Activated naive CD8-positive, alpha-beta T cell treated with anti-CD3 and anti-CD28 coated beads, Interleukin-2, amount 50 U/mL, for 16 hours (primary cell): ENCODE measurements at places on chromosomes 2 and 18.

- no peak for DNase-seq
Observed at GRCh38 chr2:230422149-230422548, 6.1 kb downstream of the SP100 start.

DNA sequence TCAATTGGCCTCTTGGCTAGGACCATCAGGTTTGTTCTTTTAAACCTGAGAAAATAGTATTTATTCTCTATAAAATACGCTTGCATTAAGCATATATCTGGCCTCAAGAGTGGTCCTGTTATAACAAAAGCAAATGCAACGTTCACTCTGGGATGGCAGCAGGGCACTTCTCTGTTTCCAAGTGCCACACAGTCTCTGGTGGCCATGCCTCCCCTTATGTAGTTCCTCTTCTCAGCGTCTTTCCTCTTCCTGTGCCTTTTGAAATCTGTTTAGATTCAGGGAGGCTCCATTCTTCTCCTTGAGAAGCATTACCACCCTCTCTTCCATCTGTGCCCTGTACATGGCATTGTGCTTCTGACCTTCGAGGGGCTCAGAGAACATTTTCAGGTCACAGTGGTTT, 51.9 kb downstream of the TSHZ1 start:
- DNase-seq = no peak

GRCh38 chr18:8480506-8481328, 128.5 kb upstream of the RAB12 start:
- no peak for DNase-seq

GRCh38 chr2:19635951-19636510, 265.8 kb downstream of the TTC32 start:
- DNase-seq = no peak

GRCh38 chr2:70569559-70569958, 15.9 kb upstream of the TGFA start:
- DNase-seq = no peak

DNA sequence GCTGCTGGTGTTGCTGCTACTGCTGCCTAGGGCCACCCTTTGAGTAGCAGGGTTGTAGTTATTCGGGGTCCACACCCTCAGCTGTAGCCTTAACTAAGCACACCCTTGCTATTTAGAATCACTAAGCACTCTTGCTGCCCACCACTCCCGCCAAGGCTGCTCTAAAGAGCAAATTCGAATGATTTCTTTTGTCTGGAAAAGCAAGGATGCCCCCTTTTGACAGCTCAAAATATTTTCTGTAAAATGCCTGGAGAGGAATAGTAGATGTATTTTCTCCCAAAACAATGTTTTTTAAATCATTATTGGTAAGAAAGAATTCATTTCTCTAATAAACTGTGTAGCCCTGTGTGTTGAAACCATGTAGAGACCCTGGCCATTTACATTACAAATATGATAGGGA, 80.8 kb upstream of the PAPOLG start:
- DNase-seq = no peak

DNA sequence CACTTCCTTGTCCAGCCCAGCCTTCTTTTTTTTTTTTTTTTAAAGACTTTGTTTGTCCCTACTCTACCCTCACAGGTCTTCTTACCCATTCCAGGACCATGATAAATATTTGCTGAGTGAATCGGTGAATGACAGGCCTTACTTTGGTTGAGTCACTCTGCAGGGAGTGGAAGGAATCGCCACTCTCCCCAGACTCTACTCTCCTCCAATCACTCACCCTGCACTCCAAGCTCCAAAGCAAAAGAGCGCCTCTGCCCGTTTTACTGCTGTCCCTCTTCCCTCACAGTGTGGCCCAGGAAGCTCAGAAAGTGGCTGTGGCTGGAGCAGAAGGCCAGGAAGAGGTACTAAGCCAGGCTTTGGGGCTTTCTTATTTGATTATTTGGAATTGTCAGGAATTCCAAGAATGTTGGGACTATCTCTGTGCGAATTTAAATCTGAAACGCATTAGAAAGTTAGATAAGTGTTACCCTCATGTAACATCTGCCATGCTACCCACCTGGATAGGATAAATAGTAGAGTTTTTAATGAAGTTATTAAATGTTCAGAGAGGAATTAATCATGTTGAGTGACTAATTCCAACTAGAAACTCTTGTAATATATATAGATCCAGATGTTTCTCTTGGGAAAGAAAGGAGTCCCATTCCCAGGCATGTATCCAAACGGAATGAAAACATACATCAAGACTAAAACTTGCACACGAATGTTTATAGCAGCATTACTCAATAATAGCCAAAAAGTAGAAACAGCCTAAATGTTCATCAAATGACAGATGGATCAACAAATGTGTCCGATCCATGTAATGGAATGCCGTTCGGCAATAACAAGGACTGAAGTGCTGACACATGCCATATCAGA, 43.0 kb upstream of the CHMP1B start:
- no peak for DNase-seq

DNA sequence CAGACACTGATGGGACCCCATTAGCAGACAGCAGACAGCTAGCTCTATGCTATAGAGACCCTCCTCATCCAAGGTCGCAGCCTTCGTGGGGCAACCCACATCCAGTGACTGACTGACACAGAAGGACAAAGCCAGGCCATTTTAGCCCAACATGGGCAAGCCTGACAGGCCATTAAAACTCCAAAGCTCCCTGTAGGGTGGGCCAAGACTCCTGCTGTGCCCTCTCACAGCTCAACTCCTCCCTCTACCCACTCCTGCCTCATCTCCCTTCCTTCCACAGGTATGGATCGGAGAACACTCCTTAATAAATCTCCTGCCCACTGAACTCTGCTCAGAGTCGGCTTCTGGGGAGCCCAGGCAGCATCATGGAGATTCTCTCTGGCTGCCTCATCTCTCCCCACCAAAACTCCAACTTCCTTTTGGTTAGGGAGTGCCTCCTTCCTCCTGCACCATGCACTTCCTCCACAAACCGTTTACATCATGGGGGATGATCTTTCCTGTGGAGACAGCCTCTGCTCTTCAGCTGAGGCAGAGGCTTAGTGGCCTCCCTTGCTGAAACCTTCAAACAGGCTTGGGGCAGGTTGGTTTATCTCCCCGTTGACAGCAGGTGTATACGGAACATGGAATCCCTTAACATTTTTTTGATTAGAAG, 86.5 kb downstream of the ACTR3 start:
- no peak for DNase-seq

DNA sequence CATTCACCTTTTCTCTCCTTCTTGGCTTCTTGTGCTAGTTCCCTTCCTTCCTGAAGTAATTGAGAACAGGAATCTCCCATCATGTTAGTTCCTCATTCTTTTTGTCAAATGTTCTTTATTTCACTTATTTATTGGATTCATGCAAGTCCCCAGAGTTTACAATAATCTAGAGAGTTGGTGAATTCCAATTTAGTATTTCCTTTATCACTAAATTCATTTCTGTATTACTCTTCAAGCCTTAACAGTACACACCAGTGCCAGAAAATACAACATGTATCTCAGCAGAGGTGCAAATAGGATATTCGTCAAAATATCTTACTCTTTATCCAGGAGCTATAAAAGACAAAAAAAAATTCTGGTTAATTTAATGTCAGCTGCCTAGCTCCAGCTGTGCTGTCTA, 121.9 kb upstream of the SETBP1 start:
- DNase-seq = no peak

DNA sequence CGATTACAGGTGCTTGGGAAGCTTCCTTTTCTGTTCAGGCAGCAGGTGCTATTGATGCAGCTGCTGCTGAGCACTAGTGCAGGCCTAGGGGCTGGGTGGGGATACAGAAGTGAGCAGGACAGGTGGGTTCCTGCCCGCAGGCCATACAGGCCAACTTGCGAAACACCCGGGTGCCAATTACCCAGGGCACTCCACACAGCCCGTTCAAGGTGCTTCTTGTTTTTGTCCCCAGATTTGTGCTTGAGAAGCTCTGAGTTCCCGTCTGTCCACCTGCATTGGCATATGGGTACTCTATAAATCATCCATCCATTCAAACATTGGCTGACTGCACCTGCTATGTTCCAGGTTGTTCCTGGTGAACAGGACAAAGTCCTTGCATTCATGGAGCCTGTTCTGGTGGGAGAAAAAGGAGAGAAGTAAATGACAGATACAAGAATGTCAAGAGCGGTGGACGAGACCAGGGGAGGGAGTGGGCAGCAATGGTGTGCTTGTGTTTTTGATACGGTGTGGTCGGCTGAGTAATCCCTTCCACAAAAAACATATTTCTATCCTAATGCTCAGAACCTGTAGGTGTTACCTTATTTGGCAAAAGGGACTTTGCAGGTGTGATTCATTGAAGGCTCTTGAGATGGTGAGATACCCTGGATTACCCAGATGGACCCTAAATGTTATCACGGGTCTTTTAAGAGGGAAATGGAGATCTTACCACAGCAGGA, 31.4 kb downstream of the SH3BP4 start:
- DNase-seq = no peak

GRCh38 chr2:70904371-70905216, 31.1 kb upstream of the ATP6V1B1 start:
- no peak for DNase-seq

GRCh38 chr2:42770288-42771131, 6.6 kb upstream of the OXER1 start:
- no peak for DNase-seq

- no peak for DNase-seq
Observed at GRCh38 chr2:43225093-43225787, 1.2 kb downstream of the ZFP36L2 start.

DNA sequence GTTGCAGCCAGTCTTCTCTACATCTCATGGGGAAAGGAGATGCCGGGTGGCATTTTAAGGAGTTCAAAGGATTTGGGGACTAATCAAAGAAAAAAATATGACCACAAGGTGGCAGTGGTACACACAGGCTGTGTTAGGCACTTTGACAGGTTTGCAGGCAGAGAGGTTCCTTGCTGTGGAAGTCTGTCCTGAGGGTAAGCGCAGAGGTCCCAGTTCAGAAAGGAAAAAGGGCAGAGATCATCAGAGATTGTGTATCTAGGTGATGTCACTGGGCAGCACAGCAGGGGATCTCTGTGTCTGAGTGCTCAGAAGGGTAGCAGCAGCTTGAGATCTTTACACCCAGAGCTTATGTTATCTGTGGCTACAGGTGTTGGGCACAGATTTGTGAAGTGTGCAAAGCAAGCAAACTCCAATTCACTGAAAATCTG, 231.4 kb downstream of the LRRTM1 start:
- DNase-seq = no peak

DNA sequence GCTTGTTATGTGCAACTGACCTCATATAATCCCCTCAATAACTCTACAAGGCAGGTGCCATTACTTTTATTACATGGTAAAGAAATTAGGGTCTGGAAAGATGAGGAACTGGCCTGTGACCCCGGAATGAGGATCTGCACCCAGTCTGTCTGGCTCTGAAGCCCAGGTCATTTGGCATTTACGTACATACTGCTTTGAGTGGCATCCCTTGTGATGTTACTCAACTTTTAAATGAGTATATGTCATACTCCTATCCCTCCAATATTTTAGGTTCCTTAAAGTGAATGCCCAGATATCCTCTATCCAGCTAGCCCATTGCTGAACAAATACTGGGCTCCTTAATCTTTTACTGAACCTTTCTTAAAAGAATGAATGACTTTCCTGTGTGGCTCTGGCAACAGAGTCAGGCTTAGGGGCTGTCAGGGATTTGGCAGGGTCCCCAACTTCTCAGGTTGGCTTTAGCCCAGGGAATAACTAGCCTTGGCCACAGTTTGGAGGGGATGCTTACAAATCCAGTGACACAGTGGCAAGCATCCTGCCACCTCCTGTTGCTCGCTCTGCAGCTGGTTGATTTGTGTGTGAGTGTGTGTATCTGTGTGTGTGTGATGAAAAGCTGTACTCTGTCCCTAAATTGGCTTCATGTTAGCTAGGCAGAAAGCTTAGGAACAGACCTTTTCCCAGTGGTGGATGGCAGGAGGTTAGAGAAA, 3.4 kb upstream of the CXCR4 start:
- no peak for DNase-seq

- DNase-seq = no peak
Observed at GRCh38 chr2:128405467-128405900, 86.8 kb upstream of the HS6ST1 start.

DNA sequence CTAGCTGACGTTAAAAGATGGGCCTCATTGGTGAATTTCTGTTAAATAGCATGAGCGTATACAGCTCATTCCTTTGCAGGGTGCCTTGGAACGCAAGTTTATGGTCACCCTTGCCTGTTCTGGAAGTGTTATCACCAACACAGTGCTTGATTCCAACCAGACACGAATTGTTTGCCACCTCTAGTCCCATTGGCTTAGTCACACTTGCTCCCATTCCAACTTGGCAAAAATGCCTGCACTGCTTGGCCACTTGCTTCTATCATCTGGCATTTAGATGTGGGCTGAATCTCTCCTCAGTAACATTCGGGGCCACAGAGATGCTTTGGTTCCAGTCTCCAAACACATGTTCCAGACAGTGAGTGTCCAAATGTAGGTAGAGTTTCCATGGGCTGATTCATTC, 27.5 kb upstream of the ACVR1 start:
- DNase-seq = no peak

- DNase-seq = no peak
Observed at GRCh38 chr2:141899740-141900139, 231.1 kb downstream of the LRP1B start.
